ENCODE measurements at places on chromosomes 7 and 10.

DNA sequence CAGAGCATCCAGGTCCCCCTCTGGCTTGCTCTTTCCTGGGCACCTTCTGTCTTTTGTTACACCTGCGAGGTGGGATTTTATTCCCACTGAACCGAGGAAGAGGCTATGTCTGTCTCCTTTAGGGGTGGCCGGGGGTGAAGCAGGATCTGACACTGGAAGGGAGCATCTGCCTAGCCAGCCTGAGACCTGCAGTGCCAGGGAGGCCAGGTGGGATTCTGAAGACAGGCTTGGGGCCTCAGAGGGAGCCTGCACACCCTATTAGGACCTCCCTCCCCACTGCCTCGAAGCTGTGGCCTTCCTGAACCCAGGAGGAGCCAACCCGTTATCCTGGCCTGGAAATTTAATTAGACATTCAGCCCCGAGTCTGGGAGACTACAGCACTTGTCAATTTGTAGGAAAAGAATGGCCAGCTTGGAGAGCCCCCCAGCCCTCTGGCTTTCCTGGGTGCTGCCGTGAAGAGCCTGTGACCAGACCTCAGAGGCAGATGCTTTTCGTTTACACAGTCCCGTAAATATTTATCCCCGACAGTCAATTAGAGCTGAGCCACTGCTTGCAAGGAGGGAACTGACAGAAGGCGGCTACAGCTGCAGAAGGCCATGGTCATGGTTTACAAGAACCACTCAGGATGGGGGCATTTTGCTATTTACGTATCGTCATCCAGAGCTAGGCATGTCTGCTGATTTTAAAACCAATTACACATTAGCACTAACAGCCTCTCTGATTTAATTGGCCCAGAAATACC lies 19.7 kb downstream of the CHAT start:
- no peak for DNase-seq

DNA sequence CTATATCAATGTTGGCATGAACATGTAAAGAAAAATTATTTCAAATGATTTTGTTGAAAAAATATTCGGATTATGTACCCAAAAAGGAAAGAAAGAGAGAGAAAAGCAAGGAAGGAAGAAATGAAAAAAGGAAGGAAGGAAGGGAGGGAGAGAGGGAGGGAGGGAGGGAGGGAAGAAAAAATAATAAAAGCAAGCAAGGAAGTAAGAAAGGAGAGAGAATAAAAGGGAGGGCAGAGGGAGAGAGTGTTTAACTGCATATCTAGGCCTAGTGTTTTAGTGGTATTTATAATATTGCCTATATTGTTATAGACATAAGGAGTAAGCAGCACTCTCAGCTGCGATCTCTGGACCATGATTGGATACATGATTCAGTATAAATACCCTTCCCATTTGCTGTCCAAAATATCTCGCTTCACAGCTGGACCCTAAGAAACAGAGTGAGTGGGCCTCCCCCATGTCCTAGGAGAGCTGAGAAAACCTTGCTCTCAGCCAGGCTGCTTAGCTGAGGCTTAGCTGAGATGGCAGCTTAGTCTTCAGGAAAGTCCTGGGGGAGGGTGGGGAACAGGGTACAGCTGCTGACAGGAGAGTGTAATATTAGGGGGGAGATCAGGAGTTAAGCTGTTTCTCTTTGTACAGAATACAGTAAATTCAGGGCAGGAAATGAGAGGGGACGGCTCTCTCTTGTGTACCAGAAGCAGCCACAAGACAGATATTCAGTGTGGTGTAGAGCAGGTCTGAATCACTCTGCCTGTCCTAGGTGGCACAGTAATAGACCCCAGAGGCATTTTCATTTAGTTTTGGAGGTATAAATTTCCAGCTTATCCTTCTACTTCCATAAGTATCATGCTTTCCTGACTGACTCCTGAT lies 66.8 kb upstream of the TARP start:
- DNase-seq = no peak

DNA sequence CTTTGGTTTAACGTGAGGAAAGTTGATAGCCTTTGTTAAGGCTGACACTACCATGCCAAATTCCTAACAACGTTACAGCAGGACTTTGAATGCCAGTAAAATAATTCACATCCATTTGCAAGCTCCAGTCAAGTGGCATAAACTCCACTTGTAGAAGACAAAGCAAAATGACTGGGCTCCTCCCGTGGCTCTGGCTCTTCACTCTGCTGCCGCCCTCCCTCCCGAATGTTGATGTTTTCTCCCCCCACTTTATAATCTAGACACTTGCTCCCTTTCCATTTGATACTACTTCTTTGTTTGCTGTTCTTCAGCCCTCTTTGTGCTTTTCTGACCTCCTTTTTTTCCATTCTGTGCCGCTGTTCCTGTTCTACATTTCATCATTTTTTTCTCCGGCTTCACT lies 22.8 kb upstream of the ITGB8 start:
- DNase-seq = no peak

GRCh38 chr7:98626460-98627412 lies 9.7 kb downstream of the NPTX2 start:
- DNase-seq = no peak

DNA sequence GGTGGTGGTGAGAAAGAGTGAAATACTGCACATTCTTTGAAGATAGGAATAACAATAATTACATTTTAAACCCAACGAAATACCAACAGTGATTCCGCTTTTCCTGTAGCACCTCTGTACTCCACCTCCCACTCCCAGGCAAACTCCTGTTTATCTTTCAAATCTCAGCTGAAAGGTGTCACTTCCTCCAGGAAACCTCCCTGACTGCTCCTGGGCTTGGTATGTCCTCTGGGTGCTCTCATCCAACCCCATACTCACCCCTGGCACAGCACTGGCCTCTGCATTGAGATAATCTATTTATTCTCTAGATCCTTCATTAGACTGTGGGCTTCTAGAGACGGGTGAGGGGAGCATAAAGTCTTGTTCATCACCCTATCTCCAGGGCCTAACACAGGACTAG lies 148.0 kb downstream of the MYOF start:
- no peak for DNase-seq

DNA sequence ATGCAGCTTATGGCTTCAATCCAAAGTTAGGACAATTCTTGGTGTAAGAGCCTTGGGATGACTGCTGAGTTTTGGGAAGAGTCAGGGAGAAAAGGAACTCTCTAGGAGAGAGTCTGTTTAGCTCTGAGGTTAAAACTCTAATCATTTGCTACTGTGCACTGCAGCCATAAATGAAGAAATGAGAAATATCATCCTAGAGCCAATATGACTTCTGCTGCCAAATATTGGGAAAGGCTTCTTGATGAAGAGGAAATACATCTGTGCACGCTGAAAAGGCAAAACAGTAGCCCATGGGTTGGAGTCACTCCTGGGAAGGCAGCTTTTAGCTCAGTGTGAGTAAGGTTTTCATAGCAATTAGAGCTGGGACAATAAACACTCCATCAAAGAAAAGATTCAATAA lies 308.8 kb downstream of the SFMBT2 start:
- DNase-seq = no peak

GRCh38 chr7:727806-728460 lies 852 bp upstream of the PRKAR1B start:
- DNase-seq = no peak

DNA sequence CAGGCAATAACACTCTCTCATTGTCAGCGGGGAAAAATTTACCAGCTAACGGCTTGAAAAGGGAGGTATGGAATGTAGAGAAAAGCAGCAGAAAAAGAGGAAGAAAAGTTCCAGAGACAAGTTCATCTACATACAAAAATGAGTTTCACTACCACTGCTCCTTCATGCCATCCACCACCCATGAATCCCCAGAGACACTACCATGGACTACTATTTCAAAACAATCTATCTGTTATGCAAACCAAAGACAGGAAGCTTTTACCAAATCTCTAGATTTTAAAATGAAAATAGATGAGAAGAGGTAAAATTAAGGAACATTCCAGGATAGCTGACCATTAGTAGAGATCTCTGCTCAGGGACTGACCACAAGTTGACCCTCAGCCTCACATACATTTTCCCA lies 189.0 kb upstream of the GRM3 start:
- no peak for DNase-seq

DNA sequence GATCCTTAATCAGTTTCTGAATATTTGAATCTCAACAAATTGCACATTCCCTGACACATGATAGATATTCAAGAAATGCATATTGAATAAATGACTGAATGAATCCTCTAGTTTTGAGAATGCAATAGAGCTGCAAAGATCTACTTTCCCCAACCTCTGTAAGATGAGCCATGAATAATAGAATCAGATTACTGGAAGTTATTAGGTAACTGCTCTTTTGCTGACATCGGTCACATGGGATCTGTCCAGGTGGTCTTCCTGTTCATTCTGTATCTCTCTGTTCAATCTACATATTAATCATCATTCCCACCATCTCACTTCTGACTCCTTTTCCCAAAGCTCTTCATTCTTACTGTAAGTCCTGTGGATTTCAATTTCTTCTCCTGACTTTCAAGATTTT lies 638.7 kb downstream of the SORCS1 start:
- no peak for DNase-seq
